Activated naive CD4-positive, alpha-beta T cell treated with anti-CD3 and anti-CD28 coated beads for 36 hours (primary cell): ENCODE measurements at places on chromosomes 2 and 18. TPM values are rescaled to one million over a fixed set of nuclear protein-coding genes. Genes with fewer than 3 reads are reported as not detected.
A peak's percentile ranks its signal among the peaks of the same experiment; 100 is the strongest.

RNF152 gene
- total RNA-seq: 0.10 TPM

CYS1 gene
- total RNA-seq: not detected

CAPN14 gene
- 1.1 TPM for total RNA-seq

PFN4 gene
- total RNA-seq: not detected

GREB1L gene
- not detected for total RNA-seq

- no peaks in the 10 kb centered on the region for H3K4me1 ChIP-seq
- H3K27ac ChIP-seq: no peak overlapping the region
- peaks cover 8% of the 10 kb centered on the region for H3K27me3 ChIP-seq
- H3K4me3 ChIP-seq: no peak overlapping the region
- H3K36me3 ChIP-seq: no peaks in the 10 kb centered on the region
Observed at GRCh38 chr2:177930916-177931315, 141.7 kb downstream of the PDE11A start.

DNA sequence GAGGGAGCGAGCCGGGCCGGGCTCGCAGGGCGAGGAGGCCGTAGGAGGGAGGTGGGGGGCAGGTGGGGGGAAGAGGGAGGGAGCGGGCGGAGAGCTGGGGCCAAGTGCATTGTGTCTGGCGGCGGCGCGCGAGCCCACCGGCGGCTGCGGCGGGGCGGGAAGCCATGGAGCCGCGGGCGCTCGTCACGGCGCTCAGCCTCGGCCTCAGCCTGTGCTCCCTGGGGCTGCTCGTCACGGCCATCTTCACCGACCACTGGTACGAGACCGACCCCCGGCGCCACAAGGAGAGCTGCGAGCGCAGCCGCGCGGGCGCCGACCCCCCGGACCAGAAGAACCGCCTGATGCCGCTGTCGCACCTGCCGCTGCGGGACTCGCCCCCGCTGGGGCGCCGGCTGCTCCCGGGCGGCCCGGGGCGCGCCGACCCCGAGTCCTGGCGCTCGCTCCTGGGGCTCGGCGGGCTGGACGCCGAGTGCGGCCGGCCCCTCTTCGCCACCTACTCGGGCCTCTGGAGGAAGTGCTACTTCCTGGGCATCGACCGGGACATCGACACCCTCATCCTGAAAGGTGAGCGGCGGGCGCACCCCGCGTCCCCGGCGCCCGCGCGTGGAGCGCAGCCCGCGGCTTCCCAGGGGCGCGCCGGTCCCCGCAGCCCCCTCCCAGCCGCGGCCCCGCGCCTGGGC is at the start of gene TMEM178A:
Gene TMEM178A, plus strand, starts transcription at position 107 of the 680 bp plus-strand sequence. Its CDS starts 58 bp downstream, at position 165.
- no peaks in the 10 kb centered on the region for H3K36me3 ChIP-seq
- no peak for DNase-seq
- peak within 1 kb of the TSS; percentile 58 for H3K4me3 ChIP-seq
- H3K27me3 ChIP-seq: peaks cover 59% of the 10 kb centered on the region
- H3K27ac ChIP-seq: no peak within 1 kb of the TSS

DNA sequence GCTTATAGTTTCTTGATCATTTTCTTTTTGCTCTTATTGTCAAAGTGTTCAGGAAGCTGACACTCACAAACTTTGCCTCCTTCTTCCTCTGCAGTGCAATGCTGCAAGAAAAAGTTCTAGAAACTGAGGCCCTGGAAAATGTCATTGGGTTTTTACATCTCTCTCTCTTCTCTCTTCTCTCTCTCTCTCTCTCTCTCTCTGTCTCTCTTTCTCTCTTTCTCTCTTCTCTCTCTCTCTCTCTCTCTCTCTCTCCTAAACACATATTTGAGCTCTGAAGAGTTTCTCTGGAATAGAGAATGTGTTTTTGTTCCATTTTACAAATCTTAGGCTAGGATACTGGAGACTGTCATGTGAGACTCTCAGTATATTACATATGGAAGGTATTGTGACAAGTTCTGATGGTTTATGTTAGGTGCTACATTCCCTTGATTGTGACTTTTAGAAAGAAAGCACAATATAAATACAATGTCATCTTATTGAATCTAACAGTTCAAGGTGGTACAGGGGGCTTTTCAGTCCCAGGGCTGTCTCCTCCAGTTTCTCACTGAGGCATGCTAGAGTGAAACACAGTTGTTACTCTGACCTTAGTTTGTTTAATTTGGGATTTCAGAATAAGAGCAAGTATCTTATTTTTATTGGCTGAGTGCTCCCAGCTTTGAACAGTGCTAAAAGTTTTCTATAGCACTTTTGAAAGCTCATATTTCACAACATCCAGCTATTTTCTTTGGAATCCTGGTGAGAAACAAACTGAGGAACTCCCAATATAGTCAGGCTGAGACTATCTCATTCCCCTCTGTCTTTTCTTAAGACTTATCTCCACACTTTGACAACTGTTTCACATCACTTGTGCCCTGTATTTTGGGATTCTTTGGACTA is 41.4 kb upstream of the EHBP1 start:
- H3K27ac ChIP-seq: no peak overlapping the region
- DNase-seq: no peak
- H3K27me3 ChIP-seq: peaks cover 2% of the 10 kb centered on the region
- H3K36me3 ChIP-seq: no peaks in the 10 kb centered on the region
- H3K4me3 ChIP-seq: no peak overlapping the region
